Testis (tissue), 5 donors: ENCODE measurements at places on chromosomes 6 and 20. TPM values are rescaled to one million over a fixed set of nuclear protein-coding genes. Genes with fewer than 3 reads are reported as not detected.

- DNase-seq: no peak
- H3K27me3 ChIP-seq: no peaks in the 10 kb centered on the region
- H3K27ac ChIP-seq: no peak overlapping the region
- H3K4me1 ChIP-seq: no peaks in the 10 kb centered on the region
- no peaks in the 10 kb centered on the region for H3K36me3 ChIP-seq
Measured at GRCh38 chr20:48945840-48946514, 24.5 kb downstream of the ARFGEF2 start.

DNA sequence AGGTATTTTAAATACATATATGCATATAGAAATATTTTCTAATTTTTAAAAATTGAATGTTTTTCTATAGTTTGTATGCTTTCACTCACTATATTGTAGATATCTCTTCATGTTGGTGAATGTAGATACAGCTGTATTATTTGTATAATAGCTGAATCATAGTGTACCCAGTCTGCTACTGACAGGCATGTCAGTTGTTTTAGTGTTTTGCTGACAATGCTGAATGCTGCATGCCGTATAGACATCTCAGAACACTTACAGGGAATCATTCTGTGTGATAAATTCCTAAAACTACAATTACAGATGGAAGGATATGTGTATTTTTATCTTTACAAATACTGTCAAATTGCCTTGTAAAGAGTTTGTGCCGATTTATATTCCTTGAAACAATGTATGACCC lies 175.4 kb downstream of the SIM1 start:
- no peaks in the 10 kb centered on the region for H3K36me3 ChIP-seq
- DNase-seq: no peak
- no peak overlapping the region for H3K27ac ChIP-seq
- no peaks in the 10 kb centered on the region for H3K27me3 ChIP-seq
- no peak overlapping the region for H3K4me3 ChIP-seq

EBF4 gene
- 6.1 TPM for polyA plus RNA-seq

- peak overlapping the region; percentile 74 for H3K4me3 ChIP-seq
- no peaks in the 10 kb centered on the region for H3K36me3 ChIP-seq
- DNase-seq: no peak
- H3K27me3 ChIP-seq: no peaks in the 10 kb centered on the region
- peak overlapping the region; percentile 79 for H3K27ac ChIP-seq
Measured at GRCh38 chr6:28224131-28225055, 682 bp upstream of the ZSCAN9 start.

- H3K4me3 ChIP-seq: no peak overlapping the region
- H3K27me3 ChIP-seq: no peaks in the 10 kb centered on the region
- DNase-seq: no peak
- H3K36me3 ChIP-seq: no peaks in the 10 kb centered on the region
Measured at GRCh38 chr6:45163952-45164766, 164.0 kb upstream of the RUNX2 start.

DNA sequence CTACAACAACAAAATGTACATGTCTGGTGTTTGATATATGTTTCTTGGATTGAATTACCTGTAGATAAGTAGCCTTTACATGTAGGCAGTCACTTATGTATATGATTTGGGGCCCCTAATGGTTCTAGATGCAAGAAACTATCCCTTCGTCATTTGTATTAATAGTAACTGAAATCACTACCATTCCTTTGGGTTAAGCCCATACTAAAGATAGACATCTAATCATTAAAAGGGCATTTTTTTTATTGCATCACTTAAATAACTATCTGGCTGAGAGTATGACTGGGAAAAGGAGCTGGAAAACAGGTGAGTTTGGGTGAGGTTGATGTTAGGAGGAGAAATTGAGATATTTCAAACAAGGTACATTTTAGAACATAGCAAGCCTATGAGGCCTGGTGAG lies 213.5 kb upstream of the PLN start:
- H3K4me1 ChIP-seq: no peaks in the 10 kb centered on the region
- no peak overlapping the region for H3K27ac ChIP-seq
- H3K4me3 ChIP-seq: no peak overlapping the region
- H3K27me3 ChIP-seq: no peaks in the 10 kb centered on the region
- no peak for DNase-seq
- no peaks in the 10 kb centered on the region for H3K36me3 ChIP-seq

MAS1 gene
- 0.16 TPM for polyA plus RNA-seq

SERINC3 gene
- 263 TPM for polyA plus RNA-seq

DNA sequence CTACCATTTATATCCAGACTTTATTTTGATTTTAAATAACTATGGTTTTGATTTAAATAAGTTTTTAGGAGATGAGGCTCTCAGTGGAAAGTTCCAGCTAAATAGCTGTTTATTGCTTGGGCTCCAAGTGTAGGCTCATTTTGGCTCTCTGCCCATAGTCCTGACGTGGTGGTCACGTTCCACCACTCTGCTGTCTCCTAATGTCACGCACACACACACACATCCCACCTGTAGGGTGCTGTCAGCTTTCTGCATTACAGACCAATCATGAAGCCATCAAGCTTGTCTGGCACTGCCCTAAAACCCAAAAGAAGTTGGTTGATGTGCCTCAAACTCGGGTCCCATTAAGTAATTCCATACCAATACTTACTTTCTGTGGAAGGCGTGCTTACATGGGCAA lies 45.4 kb downstream of the PANK2 start:
- peak overlapping the region; percentile 36 for H3K27ac ChIP-seq
- no peaks in the 10 kb centered on the region for H3K27me3 ChIP-seq
- H3K4me3 ChIP-seq: no peak overlapping the region
- H3K36me3 ChIP-seq: no peaks in the 10 kb centered on the region
- DNase-seq: no peak

GRCh38 chr6:43524483-43524961 lies 7.6 kb downstream of the POLR1C start:
- H3K4me1 ChIP-seq: no peaks in the 10 kb centered on the region
- no peak overlapping the region for H3K27ac ChIP-seq
- H3K27me3 ChIP-seq: no peaks in the 10 kb centered on the region
- no peak overlapping the region for H3K4me3 ChIP-seq
- DNase-seq: no peak
- peaks cover 5% of the 10 kb centered on the region for H3K36me3 ChIP-seq

DNA sequence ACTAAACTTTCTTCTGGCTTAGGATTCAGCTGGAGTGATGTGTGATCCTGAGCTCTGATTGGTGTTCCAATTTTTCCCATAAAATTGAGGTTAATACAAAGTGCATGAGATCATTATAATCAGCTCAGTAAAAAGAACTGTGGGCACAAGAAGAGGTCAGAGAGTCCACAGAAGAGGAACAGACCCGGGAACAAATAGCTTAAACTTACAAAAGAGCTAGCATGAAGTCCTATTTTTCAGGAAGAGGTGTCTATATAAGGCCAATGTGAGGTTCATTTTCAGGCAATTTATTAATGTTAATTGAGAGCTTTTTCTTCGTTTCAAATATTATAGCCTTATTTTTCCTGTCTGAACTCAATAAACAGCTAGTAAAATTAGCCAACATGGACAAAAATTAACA lies 26.9 kb upstream of the STX11 start:
- H3K4me1 ChIP-seq: no peaks in the 10 kb centered on the region
- H3K27me3 ChIP-seq: no peaks in the 10 kb centered on the region
- no peaks in the 10 kb centered on the region for H3K36me3 ChIP-seq
- no peak overlapping the region for H3K4me3 ChIP-seq
- H3K27ac ChIP-seq: no peak overlapping the region

DNA sequence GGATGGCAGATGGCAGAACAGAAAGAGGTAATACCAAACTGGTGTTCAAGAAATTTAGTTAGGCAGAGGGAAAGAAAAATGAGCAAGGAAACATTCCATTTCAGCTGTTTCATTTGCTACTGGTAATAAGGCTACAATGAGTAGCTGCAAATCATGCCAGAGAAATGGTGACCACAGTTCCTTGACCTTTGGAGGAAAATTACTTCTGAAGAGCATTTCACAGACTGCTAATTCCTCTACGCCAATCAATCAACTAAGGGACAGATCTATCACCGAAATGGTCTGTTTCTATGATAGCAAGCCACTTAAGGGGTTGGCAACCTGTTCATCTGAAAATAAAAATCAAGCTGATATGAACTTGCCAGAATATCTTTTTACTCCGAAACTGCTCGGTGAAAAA lies 119.5 kb downstream of the PTPRK start:
- DNase-seq: no peak
- no peaks in the 10 kb centered on the region for H3K27me3 ChIP-seq
- no peaks in the 10 kb centered on the region for H3K4me1 ChIP-seq
- no peak overlapping the region for H3K27ac ChIP-seq
- no peak overlapping the region for H3K4me3 ChIP-seq

DNA sequence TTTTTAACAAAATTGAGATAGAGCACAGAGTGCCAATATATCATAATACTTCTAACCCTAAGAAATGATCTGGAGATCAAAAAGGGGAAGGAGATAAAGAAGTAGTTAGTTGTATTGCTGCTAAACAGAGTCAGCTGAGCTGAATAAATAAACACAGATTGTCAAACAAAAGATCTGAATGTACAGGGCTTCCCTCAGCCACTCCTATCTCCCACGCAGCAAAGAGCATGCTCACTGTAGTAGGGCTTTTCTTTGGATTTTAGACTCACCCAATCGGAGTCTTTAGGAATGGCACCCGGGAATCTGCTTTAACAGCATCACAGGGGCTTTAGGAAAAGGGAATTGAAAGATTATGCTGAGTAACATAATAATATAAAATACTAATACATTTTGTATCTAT lies 222.2 kb upstream of the STXBP5 start:
- H3K27ac ChIP-seq: no peak overlapping the region
- no peak for DNase-seq
- no peak overlapping the region for H3K4me3 ChIP-seq
- no peaks in the 10 kb centered on the region for H3K36me3 ChIP-seq
- H3K4me1 ChIP-seq: no peaks in the 10 kb centered on the region
- no peaks in the 10 kb centered on the region for H3K27me3 ChIP-seq

- H3K36me3 ChIP-seq: no peaks in the 10 kb centered on the region
- H3K4me3 ChIP-seq: no peak overlapping the region
- H3K27me3 ChIP-seq: no peaks in the 10 kb centered on the region
- no peaks in the 10 kb centered on the region for H3K4me1 ChIP-seq
- no peak for DNase-seq
Measured at GRCh38 chr6:53894091-53894490, 99.3 kb downstream of the LRRC1 start.

GRCh38 chr6:144482142-144482541 lies 197.0 kb downstream of the UTRN start:
- no peaks in the 10 kb centered on the region for H3K36me3 ChIP-seq
- H3K27me3 ChIP-seq: no peaks in the 10 kb centered on the region
- no peak overlapping the region for H3K4me3 ChIP-seq
- DNase-seq: peak; percentile 93
- H3K4me1 ChIP-seq: peaks cover 9% of the 10 kb centered on the region

DNA sequence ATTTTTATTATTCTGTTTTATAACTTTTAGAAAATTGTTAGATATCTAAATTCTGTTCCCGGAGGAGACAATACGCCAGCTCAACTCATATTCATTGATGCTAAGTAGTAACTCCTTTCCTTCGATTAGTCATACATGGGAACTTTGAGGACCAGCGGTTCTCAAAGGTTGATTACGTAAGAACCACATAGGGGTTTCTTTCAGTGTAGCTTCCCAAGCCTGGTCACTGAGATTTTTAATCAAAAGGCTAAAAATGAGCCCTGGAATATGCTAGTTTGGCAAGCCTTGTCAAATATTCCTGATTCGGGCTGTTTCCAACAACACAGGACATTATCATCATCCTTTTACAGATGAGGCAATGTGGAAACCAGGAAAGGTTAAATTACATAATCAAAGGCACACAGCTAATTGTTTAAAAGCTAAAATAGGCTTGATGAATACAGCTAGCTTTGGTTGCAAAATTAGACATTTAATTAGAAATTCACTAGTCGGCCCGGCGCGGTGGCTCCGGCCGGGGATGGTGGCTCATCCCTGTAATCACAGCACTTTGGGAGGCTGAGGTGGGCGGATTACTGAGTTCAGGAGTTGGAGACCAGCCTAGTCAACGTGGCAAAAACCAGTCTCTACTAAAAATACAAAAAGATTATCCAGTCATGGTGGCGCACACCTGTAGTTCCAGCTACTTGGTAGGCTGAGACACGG lies 14.6 kb upstream of the MEI4 start:
- H3K27ac ChIP-seq: no peak overlapping the region
- no peaks in the 10 kb centered on the region for H3K27me3 ChIP-seq
- no peak overlapping the region for H3K4me3 ChIP-seq
- H3K4me1 ChIP-seq: no peaks in the 10 kb centered on the region

DNA sequence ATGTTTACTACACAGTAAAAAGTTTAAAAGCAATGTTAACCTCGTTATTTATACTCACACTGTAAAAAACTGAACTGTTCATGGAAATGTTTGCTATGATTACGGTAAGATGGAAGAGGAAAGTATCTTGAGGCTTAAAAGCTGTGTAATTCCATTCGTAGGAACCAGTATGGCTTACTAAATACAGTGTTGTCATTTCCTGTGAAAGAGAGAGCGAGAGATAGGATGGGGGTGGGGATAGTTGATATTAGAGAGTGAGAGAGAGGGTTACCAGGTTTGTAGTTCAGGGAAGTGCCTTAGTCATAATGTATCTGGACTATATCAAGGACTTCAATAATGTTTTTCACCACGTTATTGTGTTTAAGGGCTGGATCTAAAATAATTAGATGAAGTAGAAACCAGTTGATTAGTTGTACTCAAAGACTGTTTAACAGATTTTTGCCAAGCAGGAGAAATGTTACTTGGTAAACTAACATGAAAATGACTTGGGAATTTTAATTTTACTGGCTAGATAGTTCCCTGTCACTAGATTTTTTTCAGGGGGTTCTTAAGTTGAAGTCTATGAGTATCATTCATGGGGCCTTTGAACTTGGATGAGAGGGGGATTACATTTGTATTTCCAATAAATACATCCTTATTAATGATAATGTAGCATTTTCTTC lies 30.4 kb downstream of the AFDN start:
- no peaks in the 10 kb centered on the region for H3K27me3 ChIP-seq
- peaks cover 28% of the 10 kb centered on the region for H3K4me1 ChIP-seq
- DNase-seq: no peak
- H3K27ac ChIP-seq: no peak overlapping the region
